ENCODE measurements at places on chromosomes 12 and 14. TPM values are rescaled to one million over a fixed set of nuclear protein-coding genes. Genes with fewer than 3 reads are reported as not detected.

The TMEM229B gene
- total RNA-seq = 7.0 TPM

The NELL2 gene
- 195 TPM for total RNA-seq

The PNMA1 gene
- 83.5 TPM for total RNA-seq

The GPR162 gene
- 35.4 TPM for total RNA-seq

The BCL2L14 gene
- total RNA-seq = not detected

The MUCL1 gene
- not detected for total RNA-seq

All from camera-type eye (tissue), 1 donor.